ENCODE measurements at places on chromosomes 1 and 21.

DNA sequence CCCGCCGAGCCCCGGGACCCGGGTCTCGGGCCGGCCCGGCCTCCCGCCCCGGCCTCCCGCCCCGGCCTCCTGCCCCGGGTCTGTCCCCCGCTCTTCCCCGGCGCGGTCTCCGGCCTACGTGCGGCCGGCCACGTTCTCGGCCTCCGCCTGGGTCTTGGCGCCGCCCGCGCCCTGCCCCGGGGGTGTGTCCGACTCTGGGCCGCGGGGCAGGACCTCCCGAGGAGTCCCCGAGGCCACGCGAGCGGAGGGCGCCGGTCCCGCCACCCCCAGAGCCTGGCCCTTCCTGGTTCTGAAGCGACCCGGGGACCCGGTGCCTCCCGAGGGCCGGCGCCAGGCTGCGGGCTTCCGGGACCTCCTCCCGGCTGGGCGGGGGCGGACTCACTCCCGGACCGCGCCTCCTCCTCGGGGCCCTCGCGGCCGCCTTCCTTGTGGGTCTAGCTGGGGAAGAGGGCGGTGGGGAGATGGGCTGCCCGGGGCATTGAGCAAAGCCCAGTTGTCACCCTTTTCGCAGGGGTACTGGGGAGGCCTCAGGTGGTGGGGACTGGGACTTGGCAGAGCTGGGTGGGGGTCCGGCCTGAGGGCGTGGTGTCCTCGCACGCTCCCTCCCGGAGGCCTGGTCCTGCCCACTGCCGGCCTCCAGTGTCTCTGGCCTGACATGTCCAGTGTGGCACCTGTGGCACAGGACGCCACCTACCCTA lies 558 bp downstream of the PFKL start:
- DNase-seq, result peak; percentile 75

GRCh38 chr1:77548285-77548684 lies 134.2 kb downstream of the ZZZ3 start:
- no peak for DNase-seq

- DNase-seq, result no peak
Observed at GRCh38 chr1:44129616-44130500, 11.2 kb downstream of the KLF17 start.

DNA sequence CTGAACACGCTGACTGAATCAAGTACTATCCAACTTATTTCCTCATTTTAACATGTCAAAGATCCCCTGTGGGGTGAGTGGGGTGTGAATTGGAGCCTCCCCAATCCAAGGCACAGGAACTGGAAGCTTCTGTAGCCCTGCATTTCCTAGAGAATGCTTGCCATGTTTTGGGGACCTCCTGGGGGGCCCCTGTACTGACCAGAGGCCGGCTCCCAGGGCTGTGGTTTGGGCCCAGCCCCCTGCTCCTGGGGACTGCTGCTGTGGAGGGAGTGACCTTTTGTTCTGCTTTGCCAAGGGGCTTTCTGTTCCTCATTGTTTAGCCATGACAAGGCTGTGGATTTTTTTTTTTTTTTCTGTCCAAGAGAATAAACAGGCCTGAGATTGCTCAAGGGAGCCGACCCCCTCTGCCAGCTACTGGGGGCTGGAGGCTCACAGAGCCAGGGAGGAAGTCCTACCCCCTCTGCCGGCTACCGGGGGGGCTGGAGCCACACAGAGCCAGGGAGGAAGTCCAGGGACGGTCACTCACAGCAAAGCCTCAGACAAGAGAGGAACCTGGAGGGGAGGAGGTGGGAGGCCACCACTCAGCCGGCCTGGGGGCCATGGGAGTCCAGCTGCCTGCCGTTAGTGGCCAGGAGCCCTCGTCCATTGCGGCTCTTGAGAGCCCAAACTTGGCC lies 17.4 kb downstream of the TNFRSF1B start:
- no peak for DNase-seq

GRCh38 chr1:87826681-87827251 lies 498.1 kb downstream of the LMO4 start:
- no peak for DNase-seq

DNA sequence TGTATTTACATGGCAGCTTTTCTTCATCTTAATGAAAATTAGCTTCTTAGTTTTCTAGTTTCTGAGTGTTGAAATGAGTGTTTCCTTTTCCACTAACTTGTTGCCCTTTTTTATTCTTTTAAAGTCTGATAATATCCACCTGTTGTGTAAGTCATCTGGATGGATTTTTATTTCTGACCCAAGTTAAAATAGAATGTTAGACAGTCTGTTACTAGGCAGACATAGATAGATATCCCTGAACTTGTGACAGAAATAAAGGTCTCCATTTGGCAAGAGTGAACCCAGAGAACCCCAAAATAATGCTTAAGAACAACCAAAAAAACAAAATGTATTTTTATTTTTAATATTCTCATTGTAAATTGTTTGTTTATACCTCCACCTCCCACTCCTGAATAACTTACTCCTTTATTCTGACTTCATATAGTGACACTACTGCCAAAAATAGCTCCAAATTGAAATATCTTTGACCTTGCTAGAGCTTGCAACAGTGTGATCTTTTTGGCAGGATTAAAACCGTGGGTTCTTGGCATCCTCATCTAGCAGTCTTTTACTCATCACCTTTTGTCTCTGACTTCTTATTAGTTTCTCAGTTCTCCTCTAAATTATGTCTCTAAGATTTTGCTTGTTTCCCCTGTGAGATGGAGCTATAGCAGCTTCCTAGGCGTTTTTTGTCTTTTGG lies 26.9 kb upstream of the SH3D21 start:
- no peak for DNase-seq

DNA sequence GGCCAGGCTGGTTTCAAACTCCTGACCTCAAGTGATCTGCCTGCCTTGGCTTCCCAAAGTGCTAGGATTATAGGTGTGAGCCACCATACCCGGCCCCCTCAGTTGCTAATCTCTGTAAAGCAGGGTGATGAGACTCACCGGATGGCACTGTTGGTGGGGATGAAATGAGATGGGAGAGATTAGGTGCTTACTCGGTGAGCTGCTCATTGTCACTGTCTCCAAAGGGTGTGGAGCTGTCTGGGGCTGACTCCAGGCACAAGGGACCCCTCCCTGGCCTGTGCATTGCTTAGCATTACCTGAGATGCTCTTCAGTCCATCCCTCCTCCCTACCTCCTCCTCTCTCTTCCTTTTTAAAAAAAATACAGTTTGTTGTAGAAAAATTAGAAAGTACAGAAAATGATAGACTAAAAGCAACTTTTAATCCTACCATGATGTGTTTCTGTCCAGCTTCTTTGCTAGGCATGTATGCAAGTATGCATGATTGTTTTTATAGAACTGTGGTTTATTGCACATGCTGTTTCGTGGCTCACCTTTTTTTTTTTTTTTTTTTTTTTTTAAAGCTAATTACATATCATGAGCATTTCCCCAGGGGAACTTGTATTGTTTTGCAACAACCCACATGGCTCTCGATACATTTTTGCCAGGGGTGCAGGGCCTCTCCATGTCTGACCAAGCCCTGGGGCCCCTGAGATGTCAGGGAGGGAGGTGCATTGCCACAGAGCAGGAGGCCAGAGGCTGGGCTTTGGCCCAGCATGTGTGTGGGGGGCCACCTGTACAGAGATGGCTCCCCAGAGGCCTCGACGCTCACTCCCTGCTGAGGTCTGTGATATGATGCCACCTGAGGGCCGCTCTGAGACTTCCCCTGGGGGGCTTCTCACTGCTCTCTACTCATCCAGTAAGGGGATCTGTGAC lies 55.4 kb downstream of the ARHGEF10L start:
- DNase-seq, result no peak

GRCh38 chr1:184761969-184762485 lies 7.4 kb upstream of the EDEM3 start:
- no peak for DNase-seq

DNA sequence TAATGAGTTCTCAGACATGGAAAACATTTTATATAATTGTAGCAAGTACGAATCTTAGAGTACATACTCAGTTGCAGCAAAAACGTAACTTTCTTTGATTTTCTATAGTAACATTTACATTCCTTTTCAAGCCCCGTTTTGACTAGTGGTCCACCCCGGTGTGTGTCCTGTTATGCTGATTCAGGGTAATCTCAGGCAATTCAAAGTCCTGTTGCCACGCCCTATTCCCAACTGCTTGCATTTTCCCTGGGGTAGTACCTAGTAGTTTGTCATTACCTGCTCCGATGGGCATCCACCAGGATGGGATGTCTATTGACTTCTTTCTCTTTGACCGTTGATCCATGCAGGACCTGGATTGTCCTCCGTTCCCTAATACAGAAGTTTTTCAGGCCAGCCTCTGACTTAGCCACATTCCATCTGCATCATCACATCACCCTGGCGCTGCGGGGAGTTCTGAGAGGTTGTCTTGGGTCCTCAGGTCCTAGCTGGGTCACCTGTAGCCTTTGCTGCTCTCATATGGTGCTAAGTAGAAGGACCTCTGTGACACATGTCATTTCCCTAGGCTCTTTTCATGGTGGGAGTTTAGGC lies 15.0 kb upstream of the FCAMR start:
- no peak for DNase-seq

- DNase-seq, result no peak
Observed at GRCh38 chr1:227125929-227126545, 185.9 kb downstream of the COQ8A start.

GRCh38 chr1:12345350-12346217 lies 115.8 kb downstream of the VPS13D start:
- no peak for DNase-seq
